ENCODE measurements at places on chromosomes 11 and 22.
A peak's percentile ranks its signal among the peaks of the same experiment; 100 is the strongest.

DNA sequence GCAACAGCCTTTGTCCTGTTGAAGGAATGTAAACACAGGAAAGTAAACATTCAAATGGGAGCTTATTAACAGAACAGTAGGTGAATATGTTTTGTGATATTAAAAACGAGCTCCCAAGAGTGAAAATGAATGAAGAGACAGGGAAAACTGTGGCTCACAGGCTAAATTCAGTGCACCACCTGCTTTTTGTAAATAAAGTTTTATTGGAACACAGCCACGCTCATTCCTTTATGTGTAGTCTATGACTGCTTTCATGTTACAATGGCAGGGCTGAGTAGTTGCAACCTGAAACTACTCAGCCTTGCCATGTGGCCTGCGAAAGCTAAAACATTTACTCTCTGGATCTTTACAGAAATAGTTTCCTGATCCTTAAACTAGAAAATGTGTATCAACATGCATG is 136.9 kb downstream of the MYO18B start:
- DNase-seq = no peak

DNA sequence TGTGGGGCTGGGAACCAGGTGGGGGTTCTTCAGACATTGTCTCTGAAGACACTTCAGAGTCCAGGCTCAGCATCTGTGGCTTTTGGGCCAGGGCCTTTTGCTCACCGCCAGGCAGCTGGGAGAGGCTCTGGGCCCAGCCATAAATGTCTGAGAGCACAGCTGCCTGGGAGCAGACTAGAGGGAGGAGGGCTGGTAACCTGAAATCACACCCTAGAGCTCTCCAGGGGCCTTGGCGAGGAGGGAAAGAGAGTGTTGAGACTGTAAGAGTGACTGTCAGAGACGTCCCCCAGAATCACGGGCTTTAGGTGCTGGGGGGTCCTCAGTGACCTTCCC is 4.1 kb downstream of the TRABD start:
- DNase-seq = no peak

DNA sequence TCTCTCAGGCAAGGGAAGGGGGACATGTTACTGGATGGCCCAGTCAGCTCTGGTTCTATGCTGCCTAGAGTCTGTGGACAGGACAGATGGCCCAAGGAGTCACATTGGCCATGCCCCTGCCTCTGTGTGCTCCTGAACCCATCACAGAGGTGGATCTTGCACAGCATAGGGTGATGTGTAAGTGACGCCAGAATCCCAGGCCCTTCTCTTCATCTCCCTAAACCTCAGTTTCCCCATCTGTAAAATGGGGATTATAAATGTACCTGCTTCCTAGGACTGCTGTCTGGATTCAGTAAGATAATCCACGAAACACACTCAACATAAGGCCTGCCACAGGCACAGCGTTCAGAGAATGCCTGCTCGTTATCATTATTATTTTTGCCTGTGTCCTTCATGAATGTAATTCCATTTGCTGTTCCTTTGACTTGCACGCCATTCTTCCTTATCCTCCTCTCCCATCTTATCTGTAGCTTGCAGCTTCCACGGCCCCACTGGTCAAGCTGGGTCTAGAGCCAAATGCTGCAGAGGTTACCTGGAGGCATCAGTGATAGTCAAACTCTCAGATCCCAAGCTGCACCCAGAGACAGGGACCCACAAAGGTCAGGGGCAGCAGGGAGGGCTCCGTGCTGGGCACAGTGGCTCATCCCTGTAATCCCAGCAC is 207.0 kb downstream of the MN1 start:
- DNase-seq = no peak

DNA sequence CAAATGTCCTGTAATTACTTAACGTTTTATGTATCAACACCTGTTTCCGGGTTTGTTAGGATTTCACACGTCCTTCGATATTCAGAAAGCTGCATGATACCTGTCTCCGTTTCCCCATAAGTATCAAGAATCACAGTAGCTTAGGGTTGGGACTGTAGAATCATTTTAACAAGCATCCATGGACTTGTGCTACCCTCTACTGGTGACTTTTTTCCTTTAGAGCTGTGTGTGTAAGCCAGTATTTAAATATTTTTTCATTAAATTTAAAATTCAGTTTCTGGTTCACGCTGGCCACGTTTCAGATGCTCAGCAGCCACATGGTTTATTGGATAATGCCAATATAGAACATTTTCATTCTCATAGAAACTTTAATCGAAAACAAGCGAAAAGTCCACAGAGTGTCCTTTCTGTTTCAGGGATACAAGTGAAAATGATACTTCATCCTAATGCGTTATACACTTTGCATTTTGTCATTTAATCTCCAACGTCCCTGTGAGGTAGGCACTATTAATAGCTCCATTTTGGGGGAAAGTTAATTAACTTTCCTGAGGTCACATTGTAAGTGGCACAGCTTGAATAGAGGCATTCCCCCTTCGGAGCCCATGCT is 61.5 kb upstream of the SLC25A18 start:
- DNase-seq = no peak

DNA sequence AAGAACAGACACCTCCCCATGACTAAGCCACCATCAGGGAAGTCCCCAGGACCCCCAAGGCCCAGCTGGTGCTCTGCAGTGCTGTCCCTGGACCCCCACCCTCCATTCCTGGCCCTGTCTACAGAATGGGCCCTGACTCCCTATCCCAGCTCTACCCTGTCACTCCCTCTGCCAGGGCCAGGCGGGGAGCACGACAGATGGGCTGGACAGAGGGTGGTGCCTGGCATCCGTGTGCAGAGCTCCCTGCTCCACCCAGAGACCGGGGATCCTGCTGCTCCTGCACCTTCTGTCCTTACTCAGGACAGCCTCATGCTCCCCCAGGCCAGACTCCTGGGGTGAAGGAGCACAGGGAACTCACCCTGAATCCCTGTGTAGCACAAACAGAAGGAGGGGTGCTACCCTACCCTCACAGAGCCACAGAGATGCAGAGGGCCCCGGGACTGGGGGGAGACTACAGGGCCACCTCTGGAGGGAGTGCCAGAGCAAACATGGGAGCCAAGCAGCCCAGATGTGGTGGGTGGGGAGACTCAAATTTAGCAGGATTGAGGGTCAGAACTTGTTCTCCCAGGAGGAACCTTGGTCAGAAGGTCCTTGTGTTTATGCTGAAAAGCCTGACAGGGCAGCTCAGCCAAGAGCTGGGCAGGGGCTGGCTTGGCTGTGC is 2.0 kb downstream of the ARVCF start:
- DNase-seq = peak; percentile 61

GRCh38 chr11:72144807-72145565 is 9.5 kb downstream of the FOLR3 start:
- DNase-seq = no peak

DNA sequence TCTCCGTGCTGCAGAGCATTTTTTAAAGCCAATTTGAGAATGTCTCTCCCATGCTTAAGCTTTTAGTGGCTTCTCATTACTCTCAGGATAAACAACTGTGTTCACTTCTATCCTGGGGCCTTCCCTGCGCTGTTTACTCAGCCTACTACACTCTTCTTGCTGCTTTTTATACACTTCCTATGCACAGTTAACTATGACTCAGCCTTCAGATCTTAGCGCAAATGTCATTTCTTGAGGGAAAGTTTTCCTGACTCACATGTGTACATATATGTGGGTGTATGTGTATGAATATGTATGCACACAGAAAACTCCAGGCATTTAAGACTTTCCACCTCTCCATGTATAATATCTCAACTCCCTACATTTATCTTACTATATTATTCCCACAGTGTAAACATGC is 9.8 kb downstream of the THAP12 start:
- no peak for DNase-seq

GRCh38 chr22:48256776-48257684 is 1494.6 kb downstream of the TBC1D22A start:
- DNase-seq = no peak

DNA sequence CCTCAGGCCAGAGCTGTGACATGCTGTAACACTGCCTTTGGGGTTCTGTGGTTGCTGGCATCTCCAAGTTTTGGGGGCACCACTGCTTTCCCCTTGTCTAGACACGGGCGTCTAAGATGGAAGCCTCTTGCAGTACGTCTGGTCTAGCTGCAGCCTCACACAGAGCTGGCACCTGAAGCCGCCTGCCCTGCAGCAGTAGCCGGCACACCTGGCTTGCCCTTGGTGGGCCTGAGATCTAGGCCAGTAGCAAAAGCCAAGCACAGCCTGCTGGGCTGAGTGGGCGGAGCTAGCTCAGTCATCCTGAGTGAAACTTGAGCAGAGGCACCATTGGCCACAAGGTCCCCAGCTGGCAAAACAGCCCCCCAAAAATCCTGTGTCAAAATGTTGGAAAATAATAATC is 154.2 kb downstream of the DLG2 start:
- no peak for DNase-seq

DNA sequence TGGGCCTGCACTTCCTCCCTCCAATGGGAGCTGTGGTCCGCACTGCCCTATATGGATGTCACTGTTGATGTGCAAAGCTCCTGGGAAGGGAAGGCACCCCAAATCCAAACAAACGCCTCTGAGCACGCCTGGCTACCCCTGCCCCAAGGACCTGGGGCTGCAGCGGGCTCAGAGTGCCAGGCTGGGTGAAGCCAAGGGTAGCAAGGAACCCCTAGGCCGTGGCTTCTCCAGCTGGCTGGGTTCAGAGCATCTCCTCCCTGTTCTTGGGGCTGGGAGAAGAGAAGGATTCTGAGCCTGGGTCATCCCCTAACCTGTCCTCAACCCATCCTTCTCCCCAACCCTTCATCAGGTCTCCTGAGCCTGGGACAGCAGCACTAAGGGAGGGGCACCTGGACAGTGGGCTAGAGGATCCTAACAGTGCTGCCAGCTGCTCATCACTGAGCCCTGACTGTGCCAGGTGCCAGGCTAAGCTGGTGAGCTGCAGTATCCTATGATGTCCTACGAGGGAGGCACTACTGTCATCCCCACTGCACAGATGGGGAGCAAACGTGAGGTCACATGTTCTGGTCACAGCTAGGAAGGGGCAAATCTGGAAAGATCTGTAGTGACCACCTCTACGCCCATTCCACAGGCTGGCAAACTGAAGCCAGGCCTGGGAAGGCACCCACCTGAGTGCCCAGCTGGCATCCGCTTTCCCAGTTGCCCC is 3.0 kb downstream of the SSTR3 start:
- no peak for DNase-seq

DNA sequence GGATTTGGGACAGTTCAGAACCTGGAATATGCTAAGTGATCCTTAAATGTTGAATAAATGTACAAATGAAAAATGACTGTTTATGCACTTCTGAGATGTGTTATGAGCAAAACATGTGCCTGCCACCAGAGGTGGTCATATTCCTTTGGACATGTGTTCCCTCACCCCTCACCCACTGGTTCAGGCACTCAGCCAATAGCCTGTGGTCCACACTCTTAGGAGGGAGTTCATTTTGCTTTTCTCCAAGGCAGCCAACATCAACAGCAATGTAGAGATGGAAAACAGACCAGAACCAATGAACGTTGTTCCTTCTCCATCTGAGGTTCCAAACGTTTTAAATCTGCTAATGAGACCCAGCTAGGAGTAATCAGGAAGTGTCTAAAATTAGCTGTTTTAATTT is 44.0 kb downstream of the RPUSD4 start:
- no peak for DNase-seq

DNA sequence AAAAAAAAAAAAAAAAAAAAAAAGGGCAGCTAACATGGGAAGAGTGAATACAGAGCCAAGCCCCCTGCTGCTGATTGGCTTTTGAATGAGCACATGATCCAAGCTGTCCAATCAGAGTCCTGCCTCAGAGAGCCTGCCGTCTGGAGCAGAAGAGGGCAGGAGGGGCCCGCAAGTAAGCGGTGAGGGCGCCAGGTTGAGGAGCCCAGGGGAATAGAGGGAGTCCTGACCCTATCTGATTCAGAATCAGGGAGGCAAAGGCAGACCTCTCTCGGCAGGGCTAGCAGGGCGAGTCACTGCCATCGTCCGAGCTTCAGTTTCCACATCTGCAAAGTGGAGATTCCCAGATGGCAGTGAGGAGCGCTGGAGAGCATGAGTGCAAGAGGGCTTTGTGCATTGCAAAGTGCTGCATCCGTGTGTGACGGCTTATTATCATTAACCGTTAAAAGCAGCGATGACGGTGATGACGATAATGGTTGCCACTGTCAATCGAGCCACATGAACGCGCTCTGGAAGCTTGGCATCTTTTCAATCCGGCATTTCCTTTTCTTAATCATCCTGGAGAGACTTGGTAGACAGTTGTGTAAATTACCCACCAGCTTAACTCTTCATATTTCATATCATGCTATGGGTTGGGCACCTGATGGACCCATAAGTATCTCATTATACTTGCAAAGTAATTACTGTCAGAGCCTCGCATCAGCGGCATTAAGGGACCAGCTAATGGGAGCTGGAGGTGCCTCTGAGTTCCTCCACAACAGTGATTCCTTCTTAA is 68.6 kb upstream of the ATXN10 start:
- DNase-seq = no peak

DNA sequence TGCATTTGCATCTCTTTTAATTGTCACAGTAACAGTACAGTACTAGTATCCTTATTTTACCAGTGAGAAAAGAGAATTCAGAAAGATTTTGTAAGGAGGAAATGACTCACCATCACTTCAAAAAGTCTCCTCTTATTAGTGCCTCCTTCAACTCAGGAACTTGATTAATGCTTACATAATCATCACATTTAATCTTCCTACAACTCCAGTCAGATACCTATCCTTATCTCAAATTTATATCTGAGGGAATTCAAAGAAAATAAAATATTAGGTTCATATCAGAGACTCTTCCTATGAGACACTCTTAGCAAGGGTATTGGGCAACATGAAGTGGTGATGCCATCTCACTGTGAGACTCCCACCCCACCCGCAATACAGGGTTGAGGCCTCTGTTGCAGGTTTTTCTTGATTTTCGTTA is 26.1 kb upstream of the CTSC start:
- DNase-seq = no peak

- DNase-seq = no peak
Measured at GRCh38 chr11:41799754-41800153, 340.3 kb upstream of the LRRC4C start.

- DNase-seq = no peak
Measured at GRCh38 chr22:23856721-23857605, 712 bp upstream of the SLC2A11 start.

DNA sequence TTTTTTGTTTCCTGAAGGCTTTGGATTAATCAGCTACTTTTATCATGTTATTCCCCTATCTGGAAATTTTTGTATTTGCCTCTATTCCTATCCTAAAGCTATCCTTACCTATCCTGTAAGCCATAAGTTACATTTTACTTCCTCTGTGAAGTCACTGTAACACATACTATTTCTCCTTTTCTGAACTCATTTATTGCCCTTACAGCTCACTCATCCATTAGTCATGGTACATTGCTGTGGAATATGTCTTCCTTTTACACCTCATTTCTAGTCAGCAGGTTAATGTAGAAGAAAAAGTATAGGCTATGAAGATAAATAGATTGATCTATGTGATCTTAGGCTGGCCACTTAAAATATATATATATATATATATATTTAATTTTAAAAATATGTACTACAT is 28.0 kb downstream of the SWAP70 start:
- DNase-seq = no peak

- DNase-seq = no peak
Measured at GRCh38 chr11:35011944-35012343, 95.5 kb downstream of the PDHX start.

GRCh38 chr11:77470971-77471370 is 2.9 kb downstream of the PAK1 start:
- DNase-seq = no peak
